ENCODE measurements at places on chromosomes 6 and 20.

DNA sequence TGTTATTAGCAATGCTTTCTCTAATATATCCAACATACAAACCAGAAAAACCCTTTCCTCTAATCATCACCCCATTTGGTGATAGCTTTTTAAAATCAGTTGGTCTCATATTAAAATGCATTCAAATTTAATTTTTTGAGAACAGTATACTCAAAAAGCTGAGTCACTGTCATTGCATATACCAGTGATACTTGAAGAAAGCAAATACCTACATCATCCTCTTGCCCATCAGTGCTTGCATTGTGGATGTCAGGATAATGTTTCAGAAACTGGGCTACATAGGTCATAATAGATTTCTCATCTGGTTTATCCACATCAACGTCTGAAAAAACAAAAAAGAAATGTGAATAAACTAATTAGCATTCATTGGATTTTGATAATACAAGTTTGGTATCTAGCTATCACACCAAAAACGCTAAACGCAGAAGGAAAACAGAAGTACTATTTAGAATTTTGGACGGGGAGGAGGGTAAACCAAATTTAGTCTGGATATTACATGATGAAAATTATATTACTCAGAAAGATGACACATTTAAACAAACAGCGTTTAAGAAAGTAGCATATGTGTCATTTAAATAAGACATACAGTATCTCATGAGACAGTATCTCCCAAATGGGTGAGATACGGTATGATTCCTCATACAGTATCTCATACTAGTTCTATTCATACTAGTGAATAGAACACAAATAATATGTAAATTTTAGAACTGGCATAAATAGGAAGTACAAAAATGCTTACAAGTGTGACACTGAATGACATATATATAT is 134.6 kb downstream of the SYNE1 start:
- DNase-seq = no peak

GRCh38 chr20:64035933-64036345 is at the start of gene C20orf204:
TSS of gene C20orf204 (plus strand) at chr20:64036182. CDS start at chr20:64036324, 142 bp downstream.
- DNase-seq = no peak

DNA sequence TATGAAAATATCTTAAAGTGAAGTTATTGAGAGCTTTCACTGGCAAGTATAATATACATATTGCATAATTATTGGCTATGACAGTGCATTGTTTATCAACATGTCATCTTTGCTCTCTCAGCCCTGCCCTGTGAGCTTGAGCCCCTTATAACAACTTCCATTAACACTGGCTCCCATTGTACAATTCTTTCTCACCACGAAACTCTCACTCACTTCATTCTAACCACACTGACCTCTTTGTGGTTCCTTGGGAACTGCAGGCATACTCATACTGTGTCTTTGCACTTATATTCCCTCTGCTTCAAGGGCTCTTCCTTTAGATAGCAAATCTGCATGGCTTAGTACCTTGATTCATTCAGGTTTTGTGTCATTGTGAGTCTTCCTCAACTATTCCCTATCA is 411.8 kb downstream of the CDKAL1 start:
- DNase-seq = no peak

DNA sequence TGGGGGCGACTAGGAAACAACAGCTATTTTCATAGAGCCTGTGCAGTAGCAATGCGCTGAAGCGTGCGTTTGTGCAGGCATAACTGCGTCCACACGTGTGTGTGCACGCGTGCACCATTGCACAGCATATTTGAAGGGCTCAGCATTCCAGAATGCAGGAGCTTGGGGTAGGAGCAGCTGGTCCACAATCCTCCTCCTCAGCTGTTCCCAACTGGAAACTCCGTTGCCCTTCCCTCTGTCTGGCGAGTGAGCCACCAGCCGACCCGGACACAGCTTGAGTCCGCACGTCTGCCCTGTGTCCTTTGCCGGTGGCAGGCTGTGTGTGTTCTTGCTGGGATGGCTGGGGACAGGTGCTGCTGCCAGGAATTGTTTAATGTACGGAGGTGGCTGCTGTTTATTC is 110.2 kb downstream of the SASH1 start:
- DNase-seq = no peak

- DNase-seq = no peak
Measured at GRCh38 chr6:19866985-19867627, 29.9 kb downstream of the ID4 start.

Measured in NCI-H2081 treated with DMSO at 0.1 percent for 48 hours (cell line).